ENCODE measurements at places on chromosomes 2 and 18.

GRCh38 chr2:68833162-68833561 is 38.0 kb downstream of the BMP10 start:
- DNase-seq, result no peak

DNA sequence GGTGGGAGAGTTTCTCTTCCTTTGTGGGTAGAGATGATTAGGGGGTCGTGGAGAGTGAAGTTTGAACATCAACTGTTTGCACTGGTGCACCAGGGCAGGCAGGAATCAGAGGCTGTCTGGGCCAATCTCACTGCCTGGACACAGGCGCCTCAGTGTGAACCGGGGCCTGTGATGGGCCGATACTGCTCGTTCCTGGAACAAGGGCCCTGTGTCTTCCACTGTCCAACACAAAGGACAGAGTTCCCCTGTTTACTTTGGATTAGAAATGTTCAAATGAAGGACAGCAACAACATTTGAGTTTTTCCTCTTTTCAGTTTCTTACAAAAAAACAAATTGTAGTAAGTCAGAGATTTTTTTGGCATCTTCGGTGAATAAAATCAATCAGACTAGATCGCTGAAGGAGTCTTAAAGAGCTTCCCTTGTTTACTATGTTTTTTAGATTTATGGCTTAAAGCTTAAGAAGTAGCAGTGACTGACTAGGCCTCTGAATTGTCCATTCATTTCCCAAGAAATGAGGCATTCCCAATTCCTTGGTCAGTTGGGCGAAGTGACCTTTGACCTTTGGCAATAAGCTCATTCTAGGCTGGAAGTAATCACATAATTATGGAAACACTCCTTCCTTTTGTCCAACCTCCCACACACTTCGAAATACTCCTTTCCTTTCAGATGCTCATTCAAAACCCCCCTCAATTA is 11.6 kb upstream of the TGFA start:
- DNase-seq, result no peak

DNA sequence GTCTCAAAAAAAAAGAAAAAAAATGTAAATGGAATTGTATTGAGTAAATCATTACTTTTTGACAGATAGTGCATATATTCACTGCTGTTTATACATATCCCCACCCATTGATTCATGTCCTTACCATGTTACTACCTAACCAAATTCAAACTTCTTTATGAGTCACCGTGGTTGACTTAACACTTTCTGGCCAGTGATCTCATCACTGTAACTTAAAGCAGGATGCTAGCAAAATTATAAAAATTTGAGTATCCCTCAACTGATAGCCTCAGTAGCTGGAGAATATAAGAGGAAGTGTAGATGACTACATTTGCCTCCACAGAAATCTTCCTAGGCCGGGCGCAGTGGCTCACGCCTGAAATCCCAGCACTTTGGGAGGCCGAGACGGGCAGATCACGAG is 13.4 kb downstream of the CNOT9 start:
- DNase-seq, result peak; percentile 65

GRCh38 chr2:43420389-43420801 is 175.4 kb downstream of the THADA start:
- no peak for DNase-seq

DNA sequence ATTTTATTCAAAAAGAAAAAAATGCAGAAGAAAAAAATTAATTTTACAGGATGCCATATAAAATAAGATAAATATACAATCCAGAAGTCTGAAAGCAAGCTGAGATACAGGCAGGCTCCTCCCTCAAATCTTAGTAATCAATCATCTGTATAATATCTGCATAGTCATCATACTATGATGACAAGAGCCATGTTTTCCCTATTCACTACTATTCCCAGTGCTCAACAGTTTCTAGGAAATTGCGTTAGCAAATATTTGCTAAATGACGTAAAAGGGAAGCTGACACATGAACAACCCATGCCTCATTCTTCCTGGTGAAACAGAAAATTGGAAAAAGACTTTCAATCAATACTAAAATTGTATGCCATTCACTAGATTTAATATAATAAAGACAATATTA is 793.2 kb downstream of the SUCLG1 start:
- no peak for DNase-seq

DNA sequence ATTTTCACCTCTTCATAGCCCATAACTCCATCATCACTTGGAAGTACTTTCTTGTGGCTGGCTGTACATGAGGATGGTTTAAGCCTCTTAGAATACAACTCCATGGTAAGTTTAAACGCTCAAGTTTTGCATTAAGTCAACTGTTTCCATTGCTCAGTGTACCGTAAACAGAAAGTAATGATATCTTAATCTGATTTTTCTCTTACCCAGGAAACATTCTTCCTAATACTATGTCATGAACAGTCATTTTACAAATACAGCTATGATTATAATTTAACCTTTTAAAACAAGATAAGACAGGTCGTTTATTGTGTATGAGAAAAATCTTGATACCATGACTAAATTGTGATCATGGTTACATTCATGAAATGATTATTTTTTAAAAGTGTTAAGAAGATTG is 11.6 kb upstream of the DYNC2LI1 start:
- DNase-seq, result peak; percentile 43

- peak; percentile 62 for DNase-seq
Observed at GRCh38 chr18:74234326-74235171, 57.2 kb downstream of the CYB5A start.

- no peak for DNase-seq
Observed at GRCh38 chr2:127165539-127165935, 54.6 kb downstream of the CYP27C1 start.

DNA sequence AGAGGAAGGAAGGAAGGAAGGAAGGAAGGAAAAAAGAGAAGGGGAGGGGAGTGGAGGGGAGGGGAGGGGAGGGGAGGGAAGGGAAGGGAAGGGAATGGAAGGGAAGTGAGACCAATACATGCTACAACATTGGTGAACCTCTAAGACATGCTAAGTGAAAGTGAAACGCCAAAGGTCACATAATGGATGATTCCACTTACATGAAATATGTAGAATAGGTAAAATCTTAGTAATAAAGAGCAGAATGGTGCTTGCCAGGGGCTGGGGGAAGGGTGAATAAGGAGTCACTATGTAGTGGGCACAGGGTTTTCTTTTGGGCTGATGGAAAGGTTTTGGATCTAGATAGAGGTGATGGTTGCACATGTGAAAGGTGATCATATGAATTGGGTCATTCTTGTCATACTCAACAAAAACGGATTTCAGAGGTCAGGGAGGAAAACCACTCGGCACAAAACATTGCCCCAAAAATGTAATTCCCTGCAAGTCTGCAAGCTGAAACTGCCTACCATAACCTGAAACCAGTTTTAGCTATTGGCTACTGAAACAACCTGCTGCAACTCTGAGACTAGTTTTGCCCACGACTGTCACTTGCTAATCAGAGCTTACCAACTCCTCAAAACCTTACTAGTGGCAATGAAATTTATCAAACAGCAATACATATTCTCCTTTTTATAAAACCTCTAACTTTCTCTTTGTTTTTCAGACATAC is 59.2 kb downstream of the CCDC141 start:
- no peak for DNase-seq

DNA sequence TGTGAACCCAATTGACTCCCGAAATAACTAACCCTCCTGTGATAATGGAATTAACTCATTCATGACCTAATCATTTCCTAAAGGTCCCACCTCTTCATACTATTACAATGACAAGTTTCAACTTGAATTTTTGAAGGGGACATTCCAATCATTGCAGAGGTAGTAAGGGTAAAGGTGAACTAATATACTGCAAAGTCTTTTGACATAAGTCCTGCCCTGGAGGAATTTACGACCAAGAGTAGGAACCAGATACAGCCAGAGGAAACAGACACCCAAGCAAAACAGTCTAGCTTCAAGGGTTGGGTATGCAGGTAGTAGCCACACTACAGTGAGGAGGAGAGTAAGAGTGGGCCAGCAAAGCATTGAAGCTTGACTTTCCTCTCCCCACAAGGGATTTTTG is 1.2 kb upstream of the SRBD1 start:
- no peak for DNase-seq

DNA sequence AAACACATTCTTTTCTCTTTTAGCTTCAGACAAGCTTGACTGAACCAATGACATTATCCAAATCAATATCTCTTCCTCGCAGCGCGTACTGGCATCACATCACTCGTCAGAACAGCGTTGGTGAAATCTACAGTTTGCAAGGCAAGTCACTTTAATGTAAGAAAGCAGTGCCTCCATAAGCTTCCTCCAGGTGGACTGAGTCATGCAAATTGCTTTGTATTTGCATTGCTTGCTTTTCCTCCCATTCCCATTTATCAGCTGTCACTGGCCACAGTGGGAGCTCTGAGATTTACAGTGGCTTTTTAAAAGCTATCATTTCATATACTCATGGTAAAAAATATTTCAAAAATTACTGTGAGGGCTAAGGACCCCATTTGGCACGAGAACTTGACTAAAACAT is 189.9 kb downstream of the CD226 start:
- no peak for DNase-seq

- no peak for DNase-seq
Observed at GRCh38 chr2:105425936-105426625, 27.2 kb upstream of the FHL2 start.

DNA sequence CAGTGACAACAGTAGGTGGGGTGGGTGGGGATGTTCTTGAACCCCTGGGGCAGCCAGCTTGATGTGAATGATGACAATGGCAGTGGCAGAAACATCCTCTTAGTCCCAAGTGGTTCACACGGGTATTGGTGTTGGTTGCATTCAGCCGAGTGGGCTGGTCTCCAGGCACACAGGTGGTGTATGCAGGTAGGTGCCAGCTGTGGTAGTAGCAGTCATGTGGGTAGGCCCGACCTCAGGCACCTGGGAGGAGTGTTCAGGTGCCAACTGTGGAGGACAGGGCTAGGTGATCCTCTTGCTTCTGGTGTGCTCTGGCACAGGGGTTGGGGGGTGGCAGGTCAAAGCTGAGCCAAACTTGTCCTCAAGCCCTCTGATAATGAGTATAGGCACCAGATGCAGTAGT is 327.6 kb upstream of the CYP26B1 start:
- no peak for DNase-seq

DNA sequence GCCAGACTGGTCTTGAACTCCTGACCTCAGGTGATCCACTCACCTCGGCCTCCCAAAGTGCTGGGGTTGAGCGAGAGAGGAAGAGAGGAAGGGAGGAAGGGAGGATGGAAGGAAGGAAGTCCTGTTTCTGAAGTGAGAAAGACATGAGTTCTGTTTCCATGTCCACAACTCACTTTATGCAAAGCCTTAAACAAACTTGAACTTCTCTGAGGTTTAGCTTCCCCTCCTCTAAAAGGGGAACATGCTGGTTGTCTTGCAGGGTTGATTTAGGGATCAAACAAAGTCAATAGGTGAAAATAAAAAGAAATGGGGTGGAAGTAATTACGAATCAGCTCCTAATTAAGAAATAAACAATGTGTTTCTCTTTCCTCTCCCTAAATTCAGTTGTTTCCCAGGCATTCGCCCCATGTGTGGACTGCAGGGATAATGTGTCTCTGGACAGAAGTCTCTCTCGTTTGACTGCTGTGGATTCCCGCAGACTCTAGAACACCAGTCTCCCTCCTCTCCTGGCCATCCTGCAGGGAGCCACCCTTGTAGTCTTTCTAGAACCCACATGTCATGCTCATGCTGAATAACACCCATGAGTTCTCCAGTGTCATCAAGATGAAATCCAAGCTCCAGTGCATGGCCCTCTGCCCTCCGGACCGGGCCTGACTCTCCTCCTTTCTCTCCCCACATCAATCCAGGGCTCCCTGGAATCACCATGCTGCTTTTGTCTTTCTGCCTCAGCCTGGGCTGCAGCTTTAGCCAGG is 229.3 kb upstream of the TRIB2 start:
- DNase-seq, result no peak

- DNase-seq, result no peak
Observed at GRCh38 chr2:12928775-12929401, 212.2 kb downstream of the TRIB2 start.

DNA sequence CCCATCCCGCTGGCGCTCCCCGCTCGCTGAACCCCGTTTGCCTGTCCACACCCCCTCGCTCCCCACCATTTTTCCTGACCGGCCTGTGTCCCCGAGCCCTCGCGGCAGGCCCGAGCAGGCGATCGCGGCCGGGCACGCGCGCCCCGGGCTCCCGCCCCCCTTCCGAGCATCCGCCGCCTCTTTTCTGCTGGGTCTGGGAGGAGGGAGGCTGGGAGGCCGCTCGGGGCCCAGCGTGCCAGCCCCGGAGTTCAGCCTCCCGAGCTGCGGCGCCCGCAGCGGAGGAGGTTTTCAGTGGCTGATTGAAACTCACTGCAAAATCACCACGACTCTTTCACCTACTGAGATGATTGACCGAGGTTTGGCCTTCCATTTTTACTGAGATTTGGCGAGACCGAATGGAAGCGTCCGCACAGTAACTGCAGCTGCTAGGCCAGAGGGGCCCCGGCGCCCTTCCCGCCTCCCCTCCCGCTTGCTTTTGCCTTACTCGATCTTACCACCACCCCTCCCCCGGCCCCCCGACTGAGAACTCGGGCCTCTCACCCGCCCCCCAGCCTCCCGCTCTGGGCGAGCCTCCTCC is 4.8 kb downstream of the SOX11 start:
- no peak for DNase-seq

- no peak for DNase-seq
Observed at GRCh38 chr18:9343577-9343976, 9.0 kb downstream of the TWSG1 start.

- DNase-seq, result no peak
Observed at GRCh38 chr2:3207091-3207491, 170.5 kb downstream of the EIPR1 start.

GRCh38 chr2:238776003-238776760 is 71.7 kb upstream of the TWIST2 start:
- DNase-seq, result no peak

DNA sequence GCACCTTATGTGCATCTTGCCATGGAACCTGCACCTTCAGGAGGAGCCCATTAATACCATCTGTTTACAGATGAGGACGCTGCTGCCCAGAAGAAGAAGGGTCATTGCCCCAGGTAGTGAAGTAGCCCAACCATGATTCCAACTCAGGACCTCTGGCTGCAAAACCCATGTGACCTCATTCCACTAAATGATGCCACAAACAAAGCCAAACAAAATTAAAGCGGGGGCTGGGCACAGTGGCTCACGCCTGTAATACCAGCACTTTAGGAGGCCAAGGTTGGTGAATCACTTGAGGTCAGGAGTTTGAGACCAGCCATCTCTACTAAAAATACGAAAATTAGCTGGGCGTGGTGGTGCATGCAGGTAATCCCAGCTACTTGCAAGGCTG is 202.1 kb downstream of the EIPR1 start:
- DNase-seq, result no peak

DNA sequence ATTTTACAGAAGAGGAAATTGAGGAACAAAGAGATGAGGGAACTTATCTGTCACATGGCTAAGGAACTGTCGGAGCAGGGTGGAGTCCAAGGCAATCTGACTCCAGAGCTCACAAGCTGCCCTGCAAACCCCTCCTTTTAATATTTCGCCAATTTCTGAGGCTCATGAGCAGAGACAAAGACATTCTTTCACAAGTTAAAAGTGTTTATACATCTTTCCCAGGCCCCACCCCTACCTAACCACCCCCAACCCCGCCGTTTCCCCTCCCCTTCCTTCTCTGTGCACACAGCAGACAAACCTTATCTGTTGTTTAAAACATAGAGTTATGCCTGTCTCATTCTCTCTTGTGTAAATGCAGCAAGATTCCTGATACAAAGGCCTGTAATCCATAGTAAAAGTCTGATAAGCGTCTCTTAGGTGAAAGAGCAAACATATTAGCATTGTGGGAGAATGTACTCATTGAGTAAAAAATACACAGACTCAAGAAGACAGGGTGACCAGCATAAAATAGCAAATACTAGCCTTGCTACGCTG is 44.3 kb downstream of the EPHA4 start:
- no peak for DNase-seq

- no peak for DNase-seq
Observed at GRCh38 chr18:62938006-62938405, 222.7 kb downstream of the PHLPP1 start.

Data from non-pigmented ciliary epithelial cell (primary cell).